ENCODE measurements at places on chromosomes 12 and 14.

- DNase-seq = no peak
These were observed 10.3 kb upstream of the INF2 start for GRCh38 chr14:104678901-104679705.

DNA sequence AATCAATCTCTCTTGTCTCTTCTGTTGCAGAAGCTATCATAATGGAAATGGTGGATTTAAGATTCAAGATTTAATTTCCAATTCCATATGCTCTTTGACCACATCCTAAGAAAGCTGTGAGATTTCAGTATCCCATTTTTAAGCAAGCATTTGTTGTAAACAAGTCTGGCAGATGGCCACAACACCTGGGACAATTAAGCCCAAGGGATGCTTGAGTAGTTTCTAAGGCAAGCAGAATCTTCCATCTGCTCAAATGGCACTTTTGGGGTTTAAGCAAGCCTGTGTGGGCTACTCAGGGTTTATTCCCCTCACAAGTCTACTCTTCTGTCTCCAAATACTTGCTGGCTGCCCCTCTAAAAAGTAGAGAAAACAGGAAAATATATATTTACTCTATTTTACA lies 304.7 kb upstream of the SYT1 start:
- DNase-seq = no peak

- DNase-seq = no peak
These were observed 5.4 kb downstream of the RAPGEF3 start for GRCh38 chr12:47753021-47754001.

GRCh38 chr12:101299931-101300330 lies 20.0 kb downstream of the UTP20 start:
- DNase-seq = no peak

DNA sequence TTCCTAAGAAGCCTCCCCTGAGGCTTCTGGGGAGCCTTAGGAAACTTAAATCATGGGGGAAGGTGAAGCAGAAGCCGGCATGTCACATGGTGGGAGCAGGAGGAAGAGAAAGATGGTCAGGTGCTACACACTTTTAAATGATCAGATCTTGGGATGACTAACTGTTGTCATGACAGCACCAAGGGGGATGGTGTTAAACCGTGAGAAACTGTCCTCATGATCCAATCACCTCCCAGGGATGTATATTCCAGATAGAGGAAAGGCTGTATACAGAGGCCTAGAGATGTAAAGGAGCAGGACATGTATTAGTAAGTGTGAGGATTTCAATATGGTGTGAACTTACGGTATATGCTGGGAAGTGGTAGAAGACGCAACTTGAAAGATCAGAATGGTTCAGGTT lies 121.1 kb downstream of the CAND1 start:
- DNase-seq = no peak

- DNase-seq = no peak
These were observed 28.2 kb upstream of the AMN1 start for GRCh38 chr12:31756977-31757420.

GRCh38 chr14:33950320-33951182 lies at the start of gene EGLN3:
Gene EGLN3 (minus strand): TSS chr14:33951074. CDS start chr14:33950752, 322 bp downstream.
- peak; percentile 76 for DNase-seq

DNA sequence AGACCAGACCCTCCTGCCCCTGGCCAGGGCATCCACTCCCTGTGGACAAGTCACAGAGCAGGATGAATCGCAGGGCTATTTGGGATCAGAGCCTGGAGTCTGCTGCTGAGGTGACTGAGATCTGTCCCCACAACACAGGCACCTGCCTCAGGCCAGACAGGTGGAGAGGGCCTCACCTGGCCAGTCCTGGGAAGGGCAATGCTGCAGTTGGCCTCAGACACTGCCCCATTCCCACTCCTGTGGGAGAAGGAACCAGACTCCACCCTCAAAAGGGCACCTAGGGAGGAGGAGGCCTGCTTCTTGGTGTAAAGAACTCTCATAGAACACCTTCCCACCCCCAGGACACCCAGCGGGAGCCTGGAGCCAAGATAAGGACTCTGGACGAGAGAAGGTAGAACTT lies 48.3 kb upstream of the PLEKHG6 start:
- DNase-seq = no peak

DNA sequence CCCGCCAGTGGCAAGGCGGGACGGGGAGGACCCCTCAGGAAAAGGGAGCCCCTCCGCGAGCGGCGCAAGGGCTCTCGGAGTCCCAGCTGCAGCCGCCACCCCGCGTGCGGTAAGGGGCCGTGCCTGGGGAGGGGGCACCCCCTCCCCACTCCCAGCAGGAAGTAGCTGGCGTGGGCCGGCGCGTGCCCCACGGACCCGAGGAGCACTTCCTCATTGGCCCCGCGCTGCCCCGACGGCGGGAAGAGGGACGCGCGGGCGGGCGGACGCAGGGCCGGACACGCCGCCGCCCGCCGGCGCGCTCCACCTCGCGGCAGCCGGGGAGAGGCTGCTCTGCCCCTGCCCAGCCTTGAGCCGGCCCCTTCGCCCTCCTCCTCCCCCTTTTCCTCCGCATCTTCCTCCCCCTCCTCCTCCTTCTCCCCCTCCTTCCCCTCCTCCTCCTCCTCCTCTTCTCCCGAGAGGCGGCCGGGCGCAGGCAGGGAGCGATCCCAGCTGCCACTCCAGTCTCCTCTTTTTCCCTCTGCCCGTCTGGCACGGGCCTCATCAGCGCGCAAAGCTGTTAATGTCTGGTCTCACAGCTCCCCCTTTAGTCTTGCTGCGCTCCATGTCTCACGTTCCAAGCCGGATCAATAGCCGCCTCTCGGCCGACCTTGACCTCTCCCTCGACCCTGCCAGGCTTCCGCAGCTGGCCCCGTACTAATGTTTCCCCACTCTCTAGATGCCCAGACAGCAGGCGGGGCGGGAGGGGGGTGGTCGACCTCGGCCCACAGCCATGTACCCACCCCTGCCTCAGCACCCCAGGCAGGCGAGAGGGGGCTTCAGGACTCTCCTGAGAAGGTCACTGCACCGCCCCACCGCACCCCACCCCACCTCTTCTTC lies 2.6 kb upstream of the BCL11B start:
- DNase-seq = peak; percentile 71

- no peak for DNase-seq
These were observed 6.4 kb upstream of the ADSS1 start for GRCh38 chr14:104717646-104718045.

GRCh38 chr12:14691560-14691959 lies 4.8 kb downstream of the GUCY2C start:
- no peak for DNase-seq

DNA sequence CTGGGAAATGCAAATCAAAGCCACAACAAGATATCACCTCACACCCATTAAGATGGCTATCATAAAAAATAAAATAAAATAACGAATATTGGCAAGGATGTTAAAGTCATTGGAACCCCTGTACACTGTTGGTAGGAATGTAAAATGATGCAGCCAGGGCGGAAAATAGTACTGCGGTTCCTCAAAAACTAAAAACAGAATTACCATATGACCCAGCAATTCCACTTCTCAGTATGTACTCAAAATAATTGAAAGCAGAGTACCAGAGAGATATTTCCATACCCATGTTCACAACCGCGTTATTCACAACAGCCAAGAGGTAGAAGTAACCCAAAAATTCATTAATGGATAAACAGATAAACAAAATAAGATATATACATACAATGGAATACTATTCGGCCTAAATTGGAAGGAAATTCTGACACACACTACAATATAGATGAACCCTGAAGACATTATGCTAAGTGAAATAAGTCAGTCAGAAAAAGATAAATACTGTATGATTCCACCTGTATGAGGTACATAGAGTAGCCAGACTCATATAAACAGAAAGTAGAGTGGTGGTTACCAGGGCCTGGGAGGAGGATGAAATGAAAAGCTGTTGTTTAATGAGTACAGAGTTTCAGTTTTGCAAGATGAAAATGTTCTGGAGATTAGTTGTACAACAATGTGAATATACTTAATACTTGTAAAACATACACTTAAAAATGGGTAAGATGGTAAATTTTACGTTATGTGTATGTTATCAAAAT lies 84.6 kb downstream of the TXNDC16 start:
- DNase-seq = no peak

DNA sequence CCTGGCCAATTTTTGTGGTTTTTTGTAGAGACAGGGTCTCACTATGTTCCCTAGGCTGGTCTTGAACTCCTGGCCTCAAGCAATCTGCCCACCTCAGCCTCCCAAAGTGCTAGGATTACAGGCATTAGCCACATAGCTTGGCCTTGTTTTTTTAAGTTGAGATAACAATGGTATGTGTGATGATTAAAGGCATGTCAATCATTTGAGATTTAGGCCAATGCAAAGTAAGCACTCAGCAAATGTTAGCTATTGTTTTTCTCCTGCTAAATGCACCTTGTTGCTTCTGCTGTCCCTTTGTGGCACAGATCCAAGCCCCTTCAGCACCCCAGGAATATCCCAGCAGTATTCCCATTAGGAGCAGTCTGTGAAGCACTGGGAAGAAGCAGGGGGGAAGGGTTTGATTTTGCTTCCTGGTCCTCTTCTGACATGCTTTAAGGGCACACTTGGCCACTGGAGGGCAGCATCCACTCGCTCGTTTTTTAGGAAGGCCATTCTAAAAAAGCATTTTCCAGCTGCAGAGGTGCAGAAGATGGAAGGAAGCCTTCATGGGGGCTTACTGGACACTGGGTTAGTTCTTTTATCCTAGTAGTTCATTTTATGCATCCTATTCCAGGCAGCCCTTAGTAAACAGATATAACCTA lies 70.2 kb upstream of the ZFP36L1 start:
- peak; percentile 82 for DNase-seq

DNA sequence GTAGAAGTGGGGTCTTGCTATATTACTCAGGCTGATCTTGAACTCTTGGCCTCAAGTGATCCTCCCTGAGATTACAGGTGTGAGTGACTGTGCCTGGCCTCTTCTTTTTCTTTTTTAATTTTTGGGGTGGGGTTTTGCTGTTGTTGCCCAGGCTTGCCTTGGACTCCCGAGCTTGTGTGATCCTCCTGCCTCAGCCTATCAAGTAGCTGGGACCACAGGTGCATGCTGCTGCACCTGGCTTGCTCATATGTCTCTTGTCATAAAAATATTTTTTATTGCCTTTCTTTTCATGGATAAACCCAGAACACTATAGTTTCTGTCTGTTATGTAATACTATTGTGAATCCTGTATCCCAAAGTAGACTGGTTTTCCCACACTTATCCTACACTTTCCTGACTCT lies 26.0 kb downstream of the SCYL2 start:
- DNase-seq = no peak

DNA sequence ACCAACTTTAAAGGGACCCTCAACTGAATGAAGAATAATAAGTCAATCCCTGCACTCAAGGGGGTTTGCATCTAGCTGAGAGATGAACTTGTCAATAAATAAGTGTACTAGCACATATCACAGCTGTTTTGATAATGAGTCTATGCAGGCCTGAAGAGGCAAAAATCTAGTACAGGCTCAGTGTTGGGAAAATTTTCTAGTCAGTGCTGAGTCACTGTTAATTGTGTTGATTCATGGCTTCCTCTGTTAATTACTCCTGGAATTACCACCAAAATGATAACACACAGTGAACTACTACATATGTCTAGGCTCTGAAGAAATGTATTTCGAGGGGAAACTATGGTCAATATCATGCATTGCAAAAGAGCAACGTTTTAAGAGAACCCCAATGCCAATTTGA lies 18.9 kb downstream of the SNRPF start:
- DNase-seq = no peak

GRCh38 chr14:94844593-94845152 lies 74.8 kb upstream of the GSC start:
- DNase-seq = no peak

DNA sequence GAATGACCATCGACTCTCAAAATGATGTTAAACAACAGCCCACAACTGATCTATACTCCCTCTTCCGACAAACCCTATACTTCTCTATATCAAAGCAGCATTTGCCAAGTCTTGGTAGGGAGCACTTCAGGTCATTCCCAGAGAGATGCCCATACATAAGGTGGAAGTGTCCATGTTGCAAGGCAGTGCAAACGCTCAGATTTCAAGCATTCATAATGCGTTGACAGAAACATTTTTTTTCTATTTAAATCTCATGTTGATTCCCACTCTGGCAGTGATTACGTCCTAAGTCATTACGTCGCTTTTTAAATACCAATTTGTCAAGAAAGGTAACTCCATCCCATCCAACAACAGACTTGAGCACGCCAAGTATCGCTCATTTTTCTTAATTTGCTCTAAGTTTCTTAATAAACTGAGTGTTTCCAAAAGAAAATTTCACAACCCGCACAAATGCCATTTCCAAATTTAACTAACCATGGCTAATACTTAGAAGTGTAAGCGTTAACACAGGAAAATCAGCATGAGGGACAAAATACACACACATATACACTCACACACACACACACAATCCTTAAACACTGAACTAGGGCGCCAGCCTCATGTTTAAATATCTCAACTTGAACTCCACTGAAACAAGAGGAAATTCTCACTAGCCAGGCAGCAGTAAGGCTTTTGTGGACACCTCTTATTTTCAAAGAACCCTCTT lies 1.1 kb downstream of the GXYLT1 start:
- DNase-seq = no peak

GRCh38 chr14:92719421-92719820 lies 29.0 kb downstream of the LGMN start:
- DNase-seq = no peak

DNA sequence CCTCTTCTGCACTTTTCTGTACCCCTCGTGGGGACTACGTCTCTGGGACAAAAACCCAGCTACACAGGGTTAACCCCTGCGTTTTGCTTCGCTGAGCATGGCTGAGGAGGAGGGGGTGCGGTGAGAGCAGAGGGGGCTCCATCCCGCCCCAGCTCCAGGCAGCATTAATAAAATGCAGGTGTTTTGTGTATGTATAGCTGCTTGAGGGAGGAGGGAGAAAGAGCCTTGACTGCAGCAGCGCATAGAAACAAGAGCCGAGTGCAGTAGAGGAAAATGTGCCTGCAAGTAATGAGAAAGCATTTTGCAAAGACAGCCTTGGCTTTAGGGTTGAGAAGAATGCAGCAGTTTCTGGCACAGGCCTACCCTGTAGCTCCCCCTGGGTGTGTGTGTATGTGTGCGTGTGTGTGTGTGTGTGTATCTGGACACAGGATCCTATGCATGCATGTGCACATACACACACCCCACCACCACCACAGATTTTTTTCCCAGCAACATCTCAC lies 103.9 kb downstream of the ZFP36L1 start:
- DNase-seq = no peak

- no peak for DNase-seq
These were observed 6.8 kb downstream of the KNTC1 start for GRCh38 chr12:122533856-122534255.

DNA sequence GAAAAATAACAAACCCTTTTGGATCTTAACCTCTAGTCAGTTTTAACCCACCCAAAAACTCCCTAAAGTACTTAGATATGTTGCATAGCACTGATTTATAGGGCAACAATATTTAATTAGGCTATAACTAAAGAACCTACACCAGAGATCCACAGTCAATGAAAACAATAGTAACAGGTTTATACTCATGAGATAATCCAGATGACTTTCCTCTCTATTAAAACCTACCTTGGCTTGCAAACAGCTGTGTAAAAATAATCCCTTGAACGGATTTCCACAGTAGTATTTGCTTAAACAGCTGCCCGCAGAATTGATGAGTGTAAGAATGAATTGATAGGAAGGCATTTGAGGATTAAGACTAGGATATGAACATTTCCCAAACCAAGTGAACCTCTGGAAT lies 104.3 kb upstream of the PTPRR start:
- no peak for DNase-seq

GRCh38 chr14:66056926-66057552 lies 429.1 kb upstream of the CCDC196 start:
- no peak for DNase-seq

All from stimulated activated CD4-positive, alpha-beta T cell treated with anti-CD3 and anti-CD28 coated beads, Interleukin-15, amount 100 ng/mL, for 24 hours (primary cell).